ENCODE measurements at places on chromosomes 6 and 20.

DNA sequence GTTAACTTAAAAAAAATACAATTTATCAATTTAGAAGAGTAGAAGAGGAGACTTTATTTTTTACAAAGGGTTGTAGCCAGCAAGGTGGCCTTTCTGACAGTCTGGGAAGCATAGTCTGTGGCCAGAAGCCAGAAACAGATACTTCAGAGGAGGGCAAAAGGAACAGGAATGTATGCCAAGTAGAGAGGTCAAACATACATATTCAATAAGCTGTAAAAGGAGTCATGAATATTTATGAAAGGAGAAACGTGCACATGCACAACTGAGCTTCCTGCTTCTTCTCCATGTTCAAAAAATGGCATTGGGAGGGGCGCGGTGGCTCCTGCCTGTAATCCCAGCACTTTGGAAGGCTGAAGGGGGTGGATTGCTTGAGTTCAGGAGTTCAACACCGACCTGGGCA, 43.9 kb upstream of the FAM184A start:
- no peak for DNase-seq

GRCh38 chr6:14197118-14197517, 79.5 kb downstream of the CD83 start:
- DNase-seq, result no peak

- no peak for DNase-seq
Measured at GRCh38 chr20:17161673-17162481, 65.0 kb upstream of the PCSK2 start.

- no peak for DNase-seq
Measured at GRCh38 chr20:60921022-60921622, 330.9 kb upstream of the CDH4 start.

- no peak for DNase-seq
Measured at GRCh38 chr6:14863902-14864850, 381.7 kb upstream of the JARID2 start.

DNA sequence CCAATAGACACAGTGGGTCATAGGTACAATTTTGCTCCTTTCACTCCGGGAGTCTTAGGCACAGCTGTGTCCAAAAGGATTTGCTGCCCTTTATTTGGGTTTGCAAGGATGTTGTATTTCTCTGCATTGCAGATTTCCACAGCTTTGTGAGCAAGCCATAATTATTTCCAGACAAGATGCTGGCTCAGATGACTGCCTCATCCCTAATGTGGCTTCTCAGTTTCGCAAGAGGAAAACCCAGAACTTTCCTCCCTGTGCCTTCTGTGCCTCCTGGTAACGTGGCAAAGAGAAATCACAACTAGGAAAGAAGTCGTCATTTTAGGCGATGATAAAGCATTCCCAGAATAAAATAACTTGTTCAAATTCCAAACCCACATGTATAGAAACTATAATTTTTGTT, 33.7 kb downstream of the FAM50B start:
- DNase-seq, result no peak

DNA sequence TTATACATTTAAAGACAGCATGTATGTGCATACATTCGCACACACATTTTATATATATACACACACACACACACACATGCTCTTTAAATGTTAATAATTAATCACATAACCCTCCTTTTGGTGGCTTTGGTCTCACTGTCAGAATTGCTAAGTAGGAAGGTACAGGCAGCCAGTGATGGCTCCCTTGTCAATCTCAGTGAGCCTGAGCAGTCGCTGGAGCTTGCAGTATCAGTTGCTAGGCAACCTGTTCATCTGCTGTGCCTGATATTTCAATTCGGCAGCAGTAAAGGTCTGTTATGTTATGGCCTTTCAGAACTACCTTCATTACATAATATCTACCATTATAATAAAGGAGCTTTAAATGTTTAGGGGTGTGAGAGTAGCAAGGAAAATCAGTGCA, 374.3 kb downstream of the LMBRD1 start:
- DNase-seq, result no peak

GRCh38 chr6:135875446-135875845, 23.9 kb downstream of the PDE7B start:
- no peak for DNase-seq

GRCh38 chr6:146065690-146066089, 36.8 kb downstream of the GRM1 start:
- no peak for DNase-seq

GRCh38 chr6:36752886-36753506, 55.4 kb downstream of the RAB44 start:
- no peak for DNase-seq
